Stimulated activated CD8-positive, alpha-beta memory T cell treated with anti-CD3 and anti-CD28 coated beads, Interleukin-7, amount 100 ng/mL, for 1 hour (primary cell): ENCODE measurements at places on chromosomes 12 and 14.

GRCh38 chr12:93569301-93569655, 3.2 kb upstream of the SOCS2 start:
- no peak for DNase-seq

GRCh38 chr12:78888568-78888967, 24.0 kb downstream of the SYT1 start:
- DNase-seq = no peak

DNA sequence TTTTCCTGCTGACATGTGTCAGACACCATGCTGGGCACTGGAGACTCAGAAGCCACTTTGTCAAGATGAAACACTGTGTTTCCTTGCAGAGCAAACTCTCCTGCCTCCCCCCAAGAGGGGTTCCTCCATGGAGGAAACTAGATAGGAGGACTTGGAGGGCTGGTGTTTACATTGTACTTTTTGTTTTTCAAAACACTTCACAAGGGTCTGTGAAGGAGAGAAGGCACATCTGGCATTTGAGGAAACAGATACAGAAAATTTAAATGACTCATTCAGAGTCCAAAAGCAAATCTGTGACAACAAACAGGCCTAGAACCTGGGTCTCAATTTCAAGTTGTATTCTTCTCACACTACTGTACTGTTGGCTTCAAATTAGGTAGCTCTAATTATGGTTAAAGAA, 6.7 kb upstream of the CDKL1 start:
- no peak for DNase-seq

DNA sequence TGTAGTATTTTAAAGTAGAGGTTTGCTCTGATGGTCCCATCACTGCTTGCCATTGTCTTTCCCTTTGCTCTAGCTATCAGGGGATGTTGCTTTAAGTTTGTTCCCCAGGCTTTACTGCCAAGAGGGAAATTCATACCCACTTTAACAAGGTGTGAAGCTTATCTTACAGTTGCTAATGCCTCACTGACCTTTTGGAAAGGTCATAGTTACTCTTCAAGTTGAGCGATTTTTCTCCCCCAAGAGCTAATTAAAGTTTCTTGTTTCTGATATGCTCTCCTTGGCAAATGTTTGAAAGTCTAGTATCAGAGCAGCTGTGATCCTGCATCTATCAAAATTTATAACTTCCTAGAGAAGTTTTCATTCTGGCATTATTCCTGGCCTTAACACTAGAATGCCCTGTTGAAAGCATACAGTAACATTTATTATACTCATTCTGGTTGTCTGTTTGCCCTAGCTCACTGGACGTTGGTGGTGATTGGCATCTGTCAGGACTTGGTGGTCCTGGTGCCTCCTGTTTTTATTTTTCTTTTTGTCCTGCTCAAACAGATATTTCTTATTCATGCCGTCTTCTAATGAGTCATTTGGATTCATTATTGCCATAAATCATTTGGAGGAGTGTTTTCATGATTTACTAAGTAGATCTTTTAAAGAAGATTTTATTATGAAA, 8.1 kb downstream of the ATP2A2 start:
- no peak for DNase-seq

DNA sequence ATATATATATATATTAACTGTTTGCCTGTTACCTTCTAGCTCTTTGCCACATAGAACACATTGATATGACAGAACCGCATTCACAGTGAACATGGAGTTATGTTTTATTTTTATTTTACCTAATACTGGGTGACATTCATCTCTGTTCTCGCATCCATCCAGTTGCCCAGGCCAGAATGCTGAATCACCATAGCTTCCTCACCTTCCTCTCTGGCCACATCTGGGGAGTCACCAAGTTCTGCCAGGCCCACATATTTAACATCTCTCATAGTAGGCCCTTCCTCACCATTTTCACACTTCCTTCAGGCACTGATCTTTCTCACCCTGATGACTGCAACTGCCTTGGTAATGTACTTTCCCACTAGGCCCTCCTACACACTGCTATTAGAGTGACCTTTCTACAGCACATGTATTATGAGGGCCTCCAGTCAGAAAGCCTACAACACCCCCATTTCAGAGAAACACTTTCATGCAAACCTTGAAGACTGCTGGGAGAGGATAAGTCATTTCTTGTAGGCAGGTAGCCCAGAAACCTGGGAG, 106.8 kb downstream of the LGR5 start:
- no peak for DNase-seq

GRCh38 chr14:60989599-60989998, 8.6 kb downstream of the SLC38A6 start:
- DNase-seq = no peak

- no peak for DNase-seq
These were observed 76.2 kb downstream of the ETV6 start for GRCh38 chr12:11725686-11726085.

GRCh38 chr12:2543801-2544200, 251.0 kb upstream of the FKBP4 start:
- DNase-seq = no peak

DNA sequence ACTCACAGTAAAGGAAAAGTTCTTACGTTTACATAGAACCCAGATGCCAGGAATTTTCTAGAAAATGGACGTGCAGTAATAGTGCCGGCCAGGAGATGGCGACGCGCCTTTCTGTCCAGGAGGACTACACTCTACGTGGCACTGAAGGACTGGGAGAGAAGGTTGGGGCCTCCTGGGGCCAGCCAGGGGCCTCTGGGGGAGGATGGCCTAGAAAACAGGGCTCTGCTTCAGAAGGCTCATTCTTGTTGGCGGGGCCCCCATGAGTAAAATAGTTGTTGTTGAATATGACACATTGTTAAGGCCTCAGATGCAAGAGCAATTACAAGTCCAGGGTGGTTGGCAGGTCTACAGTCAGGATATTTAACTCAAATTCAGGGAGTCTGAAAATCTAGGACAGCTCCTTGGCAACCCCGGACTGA, 120.1 kb upstream of the MAX start:
- no peak for DNase-seq

DNA sequence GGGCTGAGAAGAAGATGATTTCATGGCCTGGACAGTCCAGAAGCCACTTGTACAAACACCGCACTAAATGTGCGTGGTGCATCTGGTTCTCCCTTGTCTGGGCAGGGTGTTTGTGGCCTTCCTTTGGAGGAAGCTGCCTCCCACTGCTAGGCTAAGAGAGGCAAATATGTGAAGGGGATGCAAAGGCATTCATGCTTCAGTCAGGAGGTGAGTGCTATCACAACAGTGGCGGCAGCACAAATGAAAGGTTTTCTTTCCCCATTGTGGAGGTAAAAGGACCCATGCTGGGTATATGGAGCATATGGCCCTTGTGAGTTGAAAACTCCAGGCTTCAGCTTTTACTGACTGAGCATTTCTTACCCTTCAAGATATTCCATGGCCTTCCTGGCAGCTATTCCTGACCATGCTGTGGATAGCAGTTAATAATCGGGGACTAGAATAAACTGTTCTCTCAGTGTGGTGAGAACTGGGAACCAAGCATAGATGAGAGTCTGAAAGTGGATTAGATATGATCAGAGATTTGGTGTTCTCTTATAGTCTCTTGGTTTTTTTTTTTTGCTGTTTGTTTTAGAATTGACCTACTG, 69.9 kb downstream of the MYRFL start:
- DNase-seq = no peak

- DNase-seq = no peak
These were observed 23.3 kb upstream of the MARK3 start for GRCh38 chr14:103361867-103362266.

DNA sequence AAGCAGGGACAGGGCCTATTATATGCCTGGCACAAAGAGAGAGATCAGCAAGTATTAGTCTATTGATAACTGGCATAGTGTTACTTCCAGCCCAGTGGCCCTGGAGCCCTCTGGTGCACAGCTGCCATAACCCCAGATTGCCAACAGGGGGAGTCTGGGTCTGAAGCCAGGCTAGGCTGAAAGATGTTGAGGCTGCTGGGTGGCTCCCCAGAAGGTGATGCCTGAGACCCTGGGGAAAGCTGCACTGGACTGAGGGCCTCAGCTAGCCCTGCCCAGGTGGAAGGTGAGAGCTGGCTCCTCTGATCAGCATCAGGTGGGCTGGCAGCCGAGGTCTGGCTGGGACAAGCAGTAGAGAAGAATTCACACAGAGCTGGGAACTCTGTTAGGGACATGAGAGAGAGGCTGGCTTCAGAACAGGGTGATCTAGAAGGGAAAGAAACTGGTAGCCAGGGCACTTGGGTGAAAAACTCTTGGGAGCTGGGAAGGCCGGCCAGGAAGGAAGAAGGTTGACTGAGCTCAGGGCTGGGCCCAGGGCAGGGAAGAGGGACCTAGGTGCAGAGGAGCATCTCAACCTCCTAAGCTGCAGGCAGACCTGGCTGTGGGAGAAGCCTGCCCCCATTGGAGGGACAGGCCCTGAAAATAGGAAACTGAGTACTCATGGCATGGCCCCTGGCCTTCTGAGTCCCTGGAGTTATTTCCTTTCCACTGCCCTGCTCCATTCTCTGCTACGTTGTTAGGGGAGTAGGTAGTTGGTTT, 3.9 kb downstream of the GZMH start:
- DNase-seq = peak; percentile 41

GRCh38 chr12:131155131-131155530, 201.4 kb downstream of the ADGRD1 start:
- no peak for DNase-seq

GRCh38 chr12:26152507-26153102, 27.8 kb upstream of the BHLHE41 start:
- no peak for DNase-seq

- no peak for DNase-seq
These were observed 470.4 kb downstream of the GALC start for GRCh38 chr14:87522575-87522974.

DNA sequence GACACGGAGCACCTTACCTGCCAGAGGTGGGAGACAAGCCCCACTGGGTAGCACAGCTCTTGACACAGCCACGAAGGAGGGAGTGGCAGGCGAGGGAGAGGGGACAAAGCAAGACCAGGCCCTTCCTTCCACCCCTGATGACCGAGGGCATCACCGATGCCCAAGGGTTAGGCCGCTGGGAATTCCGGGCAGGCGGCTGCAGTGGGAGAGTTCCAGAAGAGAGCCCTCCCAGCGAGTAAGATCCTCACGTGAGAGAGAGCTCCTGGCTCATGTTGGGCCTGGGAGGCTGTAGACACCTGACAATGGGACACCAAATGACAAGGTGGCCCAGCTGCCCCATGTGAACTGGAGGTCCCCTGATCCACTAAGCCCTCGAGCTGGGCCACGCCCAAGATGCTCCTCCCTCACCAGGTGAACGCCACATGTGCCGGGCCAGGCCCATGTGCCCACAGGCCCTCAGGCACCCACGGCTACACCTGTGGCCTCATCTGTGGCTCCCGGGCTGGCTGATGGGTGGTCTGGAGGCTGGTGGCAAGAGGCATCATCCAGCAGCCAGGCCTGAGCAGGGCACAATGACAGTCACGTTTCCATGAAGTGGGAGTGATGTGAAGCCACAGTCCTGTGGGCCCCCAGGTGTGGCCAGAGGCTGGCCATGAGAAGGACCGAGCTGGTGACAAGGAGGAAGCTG, 32.1 kb upstream of the C14orf180 start:
- DNase-seq = no peak

DNA sequence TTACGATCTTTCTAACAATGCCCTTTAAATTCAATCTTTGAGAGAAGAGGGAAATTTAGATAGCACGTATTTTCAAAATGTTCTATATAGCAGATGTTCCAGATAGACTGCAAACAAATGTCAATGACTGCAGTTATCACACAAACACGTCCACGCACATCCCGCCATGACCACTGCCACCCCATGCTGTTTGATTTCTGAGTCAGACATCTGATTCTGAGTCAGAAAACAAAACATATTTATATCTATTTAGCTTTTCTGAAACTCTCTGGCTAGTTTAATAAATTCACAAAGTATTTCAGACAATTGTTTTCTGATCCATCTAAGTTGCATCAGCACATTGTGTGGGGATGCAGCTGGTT, 105.9 kb upstream of the BCAT1 start:
- no peak for DNase-seq

- DNase-seq = no peak
These were observed 11.9 kb upstream of the TNFAIP2 start for GRCh38 chr14:103111232-103111868.

GRCh38 chr12:22530-23201, 43.9 kb upstream of the IQSEC3 start:
- no peak for DNase-seq

DNA sequence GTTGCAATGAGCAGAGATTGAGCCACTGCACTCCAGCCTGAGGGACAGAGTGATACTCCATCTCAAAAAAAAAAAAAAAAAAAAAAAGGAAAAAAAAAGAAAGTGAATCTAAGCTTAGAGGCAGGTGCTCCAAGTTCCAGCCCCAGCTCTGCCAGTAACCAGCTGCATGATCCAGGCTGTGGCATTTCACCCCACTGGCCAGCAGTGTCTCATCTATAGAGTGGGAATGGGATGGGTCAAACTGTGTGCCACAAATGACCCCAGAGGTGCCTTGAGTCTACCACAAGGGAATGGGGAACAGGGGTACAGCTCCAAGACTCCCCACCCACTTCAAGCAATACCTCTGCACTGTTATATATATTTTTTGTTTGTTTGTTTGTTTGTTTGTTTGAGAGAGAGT, 5.0 kb downstream of the PLEKHD1 start:
- no peak for DNase-seq

GRCh38 chr12:92540782-92541423, 161.9 kb upstream of the PLEKHG7 start:
- DNase-seq = no peak

DNA sequence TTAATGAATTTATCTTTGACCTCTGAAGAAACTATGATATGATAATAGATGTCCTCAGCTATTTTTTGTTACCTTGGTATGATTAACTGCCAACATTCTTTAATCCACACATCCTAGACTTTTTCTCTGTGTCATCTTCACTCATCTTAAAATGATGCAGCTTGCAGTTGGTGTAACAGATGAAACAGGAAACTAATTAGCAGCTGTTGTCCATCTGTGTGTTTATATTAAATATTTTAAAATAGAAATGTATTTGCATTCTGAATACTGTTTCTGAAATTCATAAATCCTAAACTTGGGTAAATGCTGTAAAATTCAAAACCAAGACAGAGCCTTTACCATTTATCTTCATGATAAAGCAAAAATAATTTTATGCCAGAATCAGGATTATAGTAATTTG, 56.1 kb upstream of the GARIN2 start:
- no peak for DNase-seq

GRCh38 chr12:103929784-103930033, 501 bp upstream of the HSP90B1 start:
- DNase-seq = no peak

DNA sequence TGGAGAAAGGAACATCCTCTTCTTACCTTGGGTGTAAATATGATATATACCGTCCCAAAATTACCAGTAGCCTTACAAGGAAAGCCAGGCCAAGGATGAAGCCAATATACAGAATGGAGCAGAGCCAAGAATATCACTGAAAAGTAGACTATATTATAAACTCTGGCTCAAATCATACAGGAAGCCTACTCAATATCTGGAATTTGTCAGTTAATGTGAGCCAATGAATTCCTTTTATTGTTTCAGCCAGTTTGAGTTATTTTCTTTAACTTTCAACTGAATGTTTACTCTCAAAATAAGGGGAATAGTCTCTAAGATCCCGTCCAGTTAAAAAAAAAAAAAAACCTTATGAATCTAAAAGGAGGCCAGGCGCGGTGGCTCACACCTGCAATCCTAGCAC, 9.8 kb upstream of the DENND5B start:
- no peak for DNase-seq

GRCh38 chr12:132403636-132404434, 74.4 kb upstream of the GALNT9 start:
- DNase-seq = no peak

- no peak for DNase-seq
These were observed 256.7 kb upstream of the PLEKHG7 start for GRCh38 chr12:92446083-92446460.
